ENCODE measurements at places on chromosomes 1 and 21. TPM values are rescaled to one million over a fixed set of nuclear protein-coding genes. Genes with fewer than 3 reads are reported as not detected.

Gene GCSAML
- not detected for total RNA-seq

Gene AK4
- 28.8 TPM for total RNA-seq

Gene HTR1D
- 2.0 TPM for total RNA-seq

Gene SOX13
- 27.8 TPM for total RNA-seq

Gene OXCT2
- 2.1 TPM for total RNA-seq

Gene CHIA
- total RNA-seq = not detected

Gene CDC7
- total RNA-seq = 90.8 TPM

Gene MEGF6
- 1.7 TPM for total RNA-seq

DNA sequence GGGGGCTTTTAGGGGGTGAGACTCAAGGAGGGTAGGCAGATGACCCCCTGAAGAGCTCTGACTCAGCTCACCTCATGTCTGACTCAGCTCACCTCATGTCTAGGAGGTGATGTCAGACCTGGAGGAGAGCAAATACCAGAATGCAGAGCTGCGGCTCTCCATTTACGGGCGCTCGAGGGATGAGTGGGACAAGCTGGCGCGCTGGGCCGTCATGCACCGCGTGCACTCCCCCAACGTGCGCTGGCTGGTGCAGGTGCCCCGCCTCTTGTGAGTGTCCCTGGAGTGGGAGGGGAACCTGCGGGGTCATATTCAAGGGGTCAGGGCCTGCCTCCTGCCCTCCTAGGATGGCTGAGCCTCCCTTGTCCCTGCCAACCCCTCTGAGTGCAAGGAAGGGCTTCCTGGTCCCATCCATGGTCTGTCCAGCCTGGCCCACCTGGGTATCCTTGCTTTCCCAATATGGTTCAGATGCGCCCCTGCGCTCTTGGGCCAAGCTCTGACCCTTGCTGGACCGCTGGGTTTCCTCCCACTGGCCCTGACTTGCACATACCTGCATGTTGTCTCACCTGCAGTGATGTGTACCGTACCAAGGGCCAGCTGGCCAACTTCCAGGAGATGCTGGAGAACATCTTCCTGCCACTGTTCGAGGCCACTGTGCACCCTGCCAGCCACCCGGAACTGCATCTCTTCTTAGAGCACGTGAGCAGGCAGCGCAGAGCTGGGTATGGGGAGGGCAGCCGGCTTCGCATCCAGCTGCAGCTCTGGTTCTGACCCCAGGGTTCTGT lies 9.1 kb downstream of the AMPD2 start:
- no peak for DNase-seq

DNA sequence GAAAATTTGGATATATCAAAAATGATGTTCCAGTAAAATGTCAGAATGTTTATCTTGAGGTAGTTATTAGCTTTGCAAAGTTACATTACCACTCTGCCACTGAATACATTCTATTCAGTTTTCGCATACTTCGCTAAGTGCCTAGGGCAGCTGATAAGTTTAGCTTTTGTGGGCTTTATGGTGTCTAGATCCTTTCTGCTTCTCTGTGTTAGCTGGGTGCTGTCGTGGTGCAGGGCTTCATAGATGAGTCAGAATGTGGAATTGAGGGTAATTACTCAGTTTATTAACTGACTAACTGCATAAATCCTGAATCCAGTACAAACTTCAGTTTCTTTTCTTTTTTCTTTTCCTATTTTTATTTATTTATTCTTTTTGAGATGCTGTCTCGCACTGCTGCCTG lies 21.5 kb downstream of the NCAM2 start:
- DNase-seq = no peak

DNA sequence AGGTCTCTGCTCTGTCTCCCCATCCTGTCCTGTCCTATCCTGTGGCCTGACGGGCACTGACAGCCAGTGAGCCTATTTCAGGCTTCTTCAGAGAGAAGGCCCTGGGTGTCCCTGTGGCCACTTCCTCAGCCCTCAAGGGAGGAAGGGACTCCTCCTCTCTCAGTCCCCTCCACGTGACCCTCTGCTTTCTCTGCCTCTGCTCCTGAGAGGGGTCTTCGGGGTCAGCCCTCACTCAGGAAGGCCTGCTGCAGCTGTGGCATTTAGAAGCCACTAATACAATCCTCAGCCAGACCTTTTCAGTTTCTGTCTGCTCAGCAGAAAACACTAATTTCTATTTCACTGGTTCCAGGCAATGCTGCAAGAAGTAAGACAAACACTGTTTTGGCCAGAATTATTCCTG lies 43.6 kb upstream of the ETV3 start:
- DNase-seq = no peak

DNA sequence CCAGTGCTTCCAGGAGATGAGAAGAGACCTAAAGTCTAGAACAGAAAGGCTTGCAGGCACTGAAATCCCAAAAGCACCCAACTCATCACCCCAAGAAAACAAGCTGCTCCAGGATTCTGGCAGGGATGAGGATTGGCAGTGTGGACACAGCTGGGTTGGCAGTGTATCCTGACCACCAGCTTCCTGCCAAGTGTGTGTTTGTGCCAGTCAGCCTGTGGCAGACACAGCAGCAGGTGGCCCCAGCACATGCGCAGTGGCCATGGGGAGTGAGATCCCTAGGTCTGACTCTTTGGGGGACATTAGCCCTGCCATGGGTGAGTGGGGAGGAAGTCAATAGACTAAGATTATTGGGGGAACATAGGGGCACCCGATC lies 8.7 kb upstream of the SNAPIN start:
- no peak for DNase-seq

DNA sequence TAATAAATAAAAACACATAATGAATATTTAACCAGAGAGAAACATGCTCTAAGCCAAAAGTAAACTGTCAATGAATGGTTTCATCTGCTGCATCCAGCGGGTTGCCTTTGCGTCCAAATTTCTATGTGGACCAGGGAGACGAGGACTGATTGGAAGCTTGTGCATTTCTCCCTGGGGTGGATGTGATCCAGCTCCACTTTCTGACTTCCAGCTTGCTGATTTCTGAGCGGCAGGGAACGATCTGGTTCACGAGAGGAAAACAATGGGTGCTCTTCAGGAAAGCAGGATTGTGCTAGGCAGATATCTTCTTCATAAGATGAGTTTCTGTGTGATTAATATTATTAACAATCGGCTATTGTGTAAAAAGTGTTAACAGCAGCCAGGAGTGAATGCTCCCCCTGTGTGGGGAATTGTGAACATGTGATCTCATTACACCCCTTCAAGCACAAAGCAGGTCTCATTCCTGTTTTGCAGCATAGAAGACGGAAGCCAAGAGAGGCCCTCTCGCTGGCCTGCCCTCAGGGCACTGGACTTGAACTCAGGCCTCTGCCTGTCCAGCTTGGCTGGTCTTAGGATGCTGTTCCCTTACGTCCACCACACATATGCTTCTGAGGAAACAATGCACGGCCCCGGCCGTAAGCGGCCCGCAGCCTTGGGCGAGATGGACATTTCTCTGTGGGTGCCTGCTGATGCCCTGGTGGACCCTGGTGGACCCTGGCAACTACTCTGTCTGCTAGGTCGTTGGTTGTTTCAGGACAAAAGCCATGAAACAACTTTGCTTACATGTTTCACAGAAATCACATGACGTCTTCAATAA lies 183.4 kb upstream of the C1orf174 start:
- no peak for DNase-seq

DNA sequence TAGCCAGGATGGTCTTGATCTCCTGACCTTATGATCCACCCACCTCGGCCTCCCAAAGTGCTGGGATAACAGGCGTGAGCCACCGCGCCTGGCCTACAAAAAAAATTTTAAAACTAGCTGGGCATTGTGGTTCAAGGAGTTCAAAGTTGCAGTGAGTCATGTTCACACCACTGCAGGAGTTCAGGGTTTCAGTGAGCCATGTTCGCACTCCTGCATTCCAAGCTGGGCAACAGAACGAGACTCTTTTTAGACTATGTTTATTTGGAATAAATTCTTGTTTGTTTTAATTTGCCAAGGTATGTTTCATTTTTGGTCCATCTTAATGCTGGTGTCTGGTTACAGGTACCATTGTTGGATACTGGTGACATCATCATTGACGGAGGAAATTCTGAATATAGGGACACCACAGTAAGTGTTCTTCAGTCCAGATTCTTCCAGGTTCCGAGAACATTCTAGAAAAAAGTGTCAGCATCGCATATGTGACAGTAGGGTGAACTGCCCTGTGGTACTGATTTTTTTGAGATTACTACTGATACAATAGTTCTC lies 3.9 kb downstream of the PGD start:
- no peak for DNase-seq

DNA sequence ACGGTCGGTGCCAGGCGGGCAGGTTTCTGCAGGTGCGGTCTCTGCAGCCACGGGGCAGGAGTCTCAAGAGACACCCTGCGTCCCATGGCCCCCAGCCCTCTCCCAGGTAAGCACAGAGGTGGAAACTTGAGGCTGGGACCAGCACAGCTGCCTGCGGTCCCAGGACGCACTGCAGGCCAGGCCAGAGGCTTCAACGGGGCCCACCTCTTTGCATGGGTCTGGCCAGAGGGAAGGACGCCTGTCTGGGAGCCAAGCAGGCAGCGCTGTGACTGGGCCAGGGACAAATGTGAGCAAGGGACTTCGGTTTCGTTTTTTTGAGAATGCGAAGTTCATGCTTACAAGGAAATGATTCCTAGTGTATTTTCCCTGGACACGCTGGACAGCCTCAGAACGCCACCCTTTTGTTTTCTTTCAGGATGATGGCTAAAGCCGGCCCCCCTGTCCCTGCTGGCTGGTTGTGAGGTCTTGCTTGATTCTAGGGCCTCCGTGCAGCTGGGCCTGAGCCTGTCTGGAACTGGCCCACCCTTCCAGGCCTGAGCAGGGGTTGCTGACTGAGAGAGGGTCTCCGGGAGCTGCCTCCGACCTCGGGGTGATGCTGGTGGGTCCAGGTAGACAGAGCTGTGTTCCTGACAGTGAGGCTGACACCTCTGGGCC lies 38.3 kb downstream of the MORN1 start:
- DNase-seq = no peak

- DNase-seq = peak; percentile 59
Measured at GRCh38 chr21:39441502-39442475, 3.8 kb downstream of the LCA5L start.

DNA sequence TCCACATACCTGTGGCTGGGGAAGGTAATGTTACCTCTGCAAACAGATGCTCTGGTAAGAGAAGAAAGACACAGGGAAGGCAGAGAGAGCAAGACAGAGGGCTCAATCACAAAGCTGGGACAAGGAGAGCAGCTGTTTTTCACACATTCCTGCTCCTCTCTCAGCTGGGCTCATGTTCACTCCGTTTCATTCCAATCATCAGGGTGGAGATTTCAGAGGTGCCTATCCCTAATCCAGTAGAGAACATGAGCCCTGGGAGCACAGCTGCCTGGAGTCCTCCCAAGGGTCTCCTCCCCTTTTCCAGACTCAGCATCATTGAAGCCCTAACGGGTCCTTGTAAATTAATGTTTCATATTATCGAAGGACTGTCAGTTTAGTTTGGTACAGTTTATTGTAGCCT lies 19.4 kb downstream of the GADD45A start:
- DNase-seq = no peak

- no peak for DNase-seq
Measured at GRCh38 chr1:6059866-6060265, 14.2 kb downstream of the KCNAB2 start.

DNA sequence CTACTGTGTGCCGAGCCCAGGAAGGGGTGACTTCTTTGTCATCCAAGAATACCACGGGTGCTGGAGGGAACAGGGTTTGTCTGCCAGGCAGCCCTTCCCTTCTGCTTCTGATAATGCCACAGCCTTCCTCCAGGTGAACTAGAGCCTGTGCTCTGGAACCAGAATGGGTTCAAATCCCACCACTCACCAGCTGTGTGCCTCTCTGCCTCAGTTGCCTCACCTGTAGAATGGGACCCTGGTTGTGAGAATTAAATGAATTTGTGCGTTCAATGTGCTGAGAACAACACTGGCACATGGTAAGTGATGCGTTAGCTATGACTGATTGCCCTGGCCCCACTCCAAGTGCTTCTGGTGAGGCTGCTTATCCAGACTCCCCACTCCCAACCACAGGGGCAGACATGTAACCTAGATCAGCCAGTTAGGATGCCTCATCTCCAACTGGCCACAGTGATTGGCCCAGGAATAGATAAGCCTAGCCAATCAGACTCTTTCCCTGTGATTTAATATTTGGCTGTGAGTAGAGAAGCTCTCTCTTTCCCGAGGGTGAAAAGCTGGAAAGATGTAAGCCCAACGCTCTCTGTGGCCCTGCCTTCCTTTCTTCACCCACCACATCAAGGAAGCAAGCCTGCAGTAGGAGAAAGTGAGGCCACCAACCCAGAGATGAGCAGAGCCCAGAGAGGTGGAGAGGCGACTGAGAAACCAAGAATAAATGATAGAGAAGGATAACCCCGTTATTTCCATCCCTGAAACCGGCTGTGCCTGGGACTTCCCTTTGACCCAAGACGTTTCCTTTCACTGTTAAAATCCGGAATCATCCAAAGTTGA lies 20.8 kb upstream of the LAPTM5 start:
- DNase-seq = no peak

DNA sequence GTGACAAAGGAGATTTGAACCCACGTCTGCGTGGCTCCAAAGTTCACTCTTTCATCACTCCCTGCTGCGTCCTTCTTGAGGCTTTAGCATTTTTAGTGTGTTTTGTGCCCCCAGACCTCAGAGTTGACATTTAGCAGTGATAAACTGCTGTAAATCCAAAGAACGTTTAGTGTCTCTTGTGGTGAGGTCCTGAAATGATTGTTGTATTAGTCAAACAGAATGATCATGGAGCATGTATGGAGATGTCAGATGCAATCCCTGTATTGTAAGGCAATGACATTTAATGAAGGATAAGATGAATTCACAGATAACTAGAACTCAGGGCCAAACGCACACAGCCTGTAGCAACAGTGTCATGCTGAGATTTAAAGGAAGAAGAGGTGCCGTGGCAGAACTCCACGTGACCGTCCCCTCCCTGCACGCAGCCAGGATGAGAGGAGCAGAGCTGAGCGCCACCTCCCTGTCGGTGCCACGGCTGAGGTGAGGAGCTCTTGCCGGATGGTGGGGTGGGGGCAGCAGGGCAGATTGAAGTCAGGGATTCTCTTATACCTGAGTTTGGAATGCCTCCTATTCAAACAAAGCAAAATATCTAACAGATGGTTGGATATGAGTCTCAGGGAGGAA lies 30.1 kb downstream of the NTPCR start:
- DNase-seq = no peak

DNA sequence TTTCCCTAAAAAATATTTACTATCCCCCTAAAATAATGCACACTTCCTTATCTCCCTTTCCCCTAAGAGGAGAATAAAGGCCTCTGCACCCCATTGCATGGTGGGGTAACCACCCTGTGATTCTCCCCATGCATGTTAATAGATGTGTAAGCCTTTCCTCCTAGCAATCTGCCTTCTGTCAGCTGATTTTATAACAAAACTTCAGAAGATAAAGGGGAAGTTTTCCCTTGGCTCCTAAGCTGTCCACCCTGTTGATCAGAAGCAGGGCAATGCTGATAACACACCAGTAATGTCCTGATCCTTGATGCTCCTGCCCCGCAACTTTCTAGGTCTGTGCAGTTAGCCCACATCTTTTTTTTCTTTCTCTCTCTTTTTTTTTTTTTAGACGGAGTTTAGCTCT lies 11.4 kb upstream of the RNF187 start:
- no peak for DNase-seq

- DNase-seq = no peak
Measured at GRCh38 chr1:85495556-85495955, 30.6 kb upstream of the DDAH1 start.

GRCh38 chr1:205775015-205775716 lies at the start of gene RAB29:
TSS of gene RAB29 (minus strand) at chr1:205775482. CDS start at chr1:205774956, 526 bp downstream.
- peak; percentile 91 for DNase-seq

- DNase-seq = peak; percentile 34
Measured at GRCh38 chr1:116453906-116454305, 80.9 kb downstream of the ATP1A1 start.

GRCh38 chr1:44947063-44947773 lies 39.2 kb downstream of the EIF2B3 start:
- DNase-seq = no peak

- no peak for DNase-seq
Measured at GRCh38 chr1:51445351-51446090, 73.5 kb downstream of the EPS15 start.

Measured in neural progenitor cell (in vitro differentiated cells).